ENCODE measurements at places on chromosomes 1 and 21.

DNA sequence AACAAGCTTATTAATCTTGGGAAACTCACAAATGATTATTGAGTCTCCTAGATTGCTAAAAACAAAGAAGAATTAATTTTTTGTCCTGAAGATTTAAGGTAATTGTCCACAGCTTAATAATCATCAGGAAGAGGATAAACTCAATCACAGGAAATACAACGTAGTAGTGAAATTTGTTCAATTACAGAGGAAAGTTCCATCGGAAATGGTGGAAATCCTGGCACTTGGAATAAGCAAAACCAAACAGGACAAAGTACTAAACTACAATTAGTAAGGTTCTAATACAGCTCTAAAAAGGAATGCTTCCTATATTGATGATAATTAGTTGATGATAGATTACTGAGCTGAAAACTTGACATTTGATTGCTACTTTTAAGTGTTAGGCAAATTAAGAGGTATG lies 485.4 kb downstream of the USP25 start:
- no peak for DNase-seq

GRCh38 chr1:47225430-47226100 lies 6.5 kb downstream of the TAL1 start:
- no peak for DNase-seq

- DNase-seq: peak; percentile 85
Measured at GRCh38 chr1:183416850-183417771, 1.1 kb downstream of the NMNAT2 start.

GRCh38 chr1:117886101-117886795 lies 43.2 kb downstream of the GDAP2 start:
- no peak for DNase-seq

DNA sequence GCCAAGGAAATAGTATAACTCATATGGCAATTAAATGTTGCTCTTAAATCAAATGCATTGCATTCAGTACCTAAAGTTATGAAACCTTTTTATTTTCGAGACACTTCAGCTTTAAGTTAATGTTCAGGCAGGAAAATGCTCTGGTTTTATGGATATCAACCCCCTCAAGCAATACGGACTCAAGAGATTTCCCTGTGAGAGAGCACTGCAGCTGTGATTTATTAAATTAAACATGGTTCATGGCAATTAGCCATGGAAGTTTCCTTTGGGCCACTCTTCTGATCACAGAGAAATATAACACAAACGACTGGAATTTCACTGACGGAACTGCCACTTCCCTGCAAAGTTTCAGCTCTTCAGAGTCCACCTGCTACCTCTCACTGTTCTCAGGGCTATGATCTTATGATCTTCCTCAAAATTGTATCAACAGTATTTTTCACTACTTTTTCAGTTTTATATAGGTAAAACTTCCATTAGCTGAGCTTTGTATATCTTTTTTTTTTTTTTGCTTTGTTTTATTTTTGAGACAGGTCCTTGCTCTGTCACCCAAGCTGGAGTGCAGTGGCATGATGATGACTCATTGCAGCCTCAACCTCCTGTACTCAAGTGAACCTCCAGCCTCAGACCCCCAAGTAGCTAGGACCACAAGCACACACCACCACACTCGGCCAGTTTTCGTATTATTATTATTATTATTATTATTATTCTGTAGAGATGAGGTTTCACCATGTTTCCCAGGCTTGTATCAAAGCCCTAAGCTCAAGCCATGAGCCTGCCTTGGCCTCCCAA lies 923.1 kb upstream of the TMPRSS15 start:
- no peak for DNase-seq

- no peak for DNase-seq
Measured at GRCh38 chr1:82801176-82801575, 1000.4 kb downstream of the ADGRL2 start.

DNA sequence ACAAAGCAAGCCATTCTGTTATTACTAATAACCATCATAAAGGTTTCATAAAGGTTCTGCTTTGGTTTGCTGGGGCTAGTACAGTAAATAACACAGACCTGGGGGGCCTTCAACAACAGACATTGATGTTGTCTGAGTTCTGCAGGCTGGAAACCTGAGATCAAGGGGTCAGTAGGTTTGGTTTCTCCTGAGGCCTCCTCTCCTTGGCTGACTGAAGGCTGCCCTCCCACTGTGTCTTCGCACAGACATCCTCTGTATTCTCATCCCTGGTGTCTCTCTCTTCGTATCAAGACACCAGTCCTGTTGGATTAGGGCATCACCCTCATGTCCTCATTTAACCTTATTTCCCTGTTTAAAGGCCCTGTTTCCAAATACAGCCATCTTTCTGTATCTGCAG lies 37.3 kb downstream of the HUNK start:
- DNase-seq: no peak

GRCh38 chr1:81666586-81666985 lies 134.1 kb upstream of the ADGRL2 start:
- DNase-seq: no peak

DNA sequence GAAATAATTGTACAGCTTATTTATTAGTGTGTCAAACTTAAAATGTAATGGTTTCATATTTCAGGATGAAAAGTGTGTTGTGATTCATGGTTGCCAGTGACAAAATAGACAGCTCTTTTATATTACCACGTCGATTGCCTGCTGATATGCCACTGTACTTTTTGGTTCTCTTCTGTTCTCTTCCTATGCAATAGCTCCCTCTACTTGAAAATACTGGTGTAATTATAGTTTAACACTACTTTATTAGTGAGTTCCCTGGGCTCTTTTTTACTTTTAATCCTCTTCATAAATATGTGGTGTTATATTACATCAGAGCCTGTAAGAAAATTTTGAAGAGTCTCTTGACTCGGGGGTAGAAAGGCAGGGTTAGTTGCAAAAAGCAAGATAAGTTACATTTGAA lies 111.3 kb downstream of the PATJ start:
- peak; percentile 53 for DNase-seq

DNA sequence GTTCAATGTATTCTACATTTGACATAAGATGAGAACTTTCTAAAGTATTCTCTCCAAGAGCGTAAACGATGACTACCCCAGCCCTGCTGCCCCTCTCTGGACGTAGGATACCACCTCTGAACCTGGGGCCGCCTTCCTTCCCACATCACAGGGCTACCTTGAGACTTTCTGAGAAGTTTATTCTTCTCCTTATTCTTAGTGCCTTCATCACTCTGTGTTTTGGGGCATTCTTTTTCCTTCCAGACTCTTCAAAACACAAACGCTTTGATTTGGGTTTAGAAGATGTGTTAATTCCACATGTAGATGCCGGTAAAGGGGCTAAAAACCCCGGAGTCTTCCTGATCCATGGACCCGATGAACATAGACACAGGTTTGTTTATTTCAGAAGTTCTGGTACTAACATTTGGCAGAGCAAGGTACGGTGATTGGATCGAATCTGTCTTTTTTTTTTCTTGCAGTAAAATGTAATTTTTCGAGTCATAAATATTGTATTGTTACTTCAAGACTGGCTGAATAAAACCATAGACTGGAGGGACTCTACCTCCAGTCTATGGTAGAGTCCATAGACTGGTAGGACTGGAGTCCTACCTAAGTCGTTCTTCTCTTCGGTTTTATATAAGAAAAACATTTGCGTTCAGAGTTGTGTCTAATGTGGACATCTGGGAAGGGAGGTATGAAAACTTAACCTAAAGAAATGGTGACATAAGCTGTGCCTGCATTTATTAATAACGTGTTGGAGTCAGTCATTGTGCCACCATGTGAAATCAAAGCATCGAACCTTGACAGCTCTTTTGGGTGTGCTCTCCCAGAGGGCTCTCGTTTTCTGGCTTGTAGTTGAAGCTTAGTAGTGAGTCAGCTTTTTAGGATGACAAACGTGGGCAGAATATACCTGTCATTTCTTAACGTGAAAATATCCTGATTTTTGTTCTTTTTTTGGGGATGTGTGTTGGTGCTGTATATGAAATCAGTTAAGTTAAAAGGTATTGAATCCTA lies 1.2 kb downstream of the MAN1A2 start:
- DNase-seq: peak; percentile 49

GRCh38 chr1:221712198-221712684 lies 29.6 kb downstream of the DUSP10 start:
- DNase-seq: peak; percentile 80

GRCh38 chr1:230917284-230918135 lies 49.2 kb upstream of the C1orf198 start:
- peak; percentile 80 for DNase-seq

GRCh38 chr1:76267631-76268030 lies 193.1 kb downstream of the ST6GALNAC3 start:
- DNase-seq: no peak

DNA sequence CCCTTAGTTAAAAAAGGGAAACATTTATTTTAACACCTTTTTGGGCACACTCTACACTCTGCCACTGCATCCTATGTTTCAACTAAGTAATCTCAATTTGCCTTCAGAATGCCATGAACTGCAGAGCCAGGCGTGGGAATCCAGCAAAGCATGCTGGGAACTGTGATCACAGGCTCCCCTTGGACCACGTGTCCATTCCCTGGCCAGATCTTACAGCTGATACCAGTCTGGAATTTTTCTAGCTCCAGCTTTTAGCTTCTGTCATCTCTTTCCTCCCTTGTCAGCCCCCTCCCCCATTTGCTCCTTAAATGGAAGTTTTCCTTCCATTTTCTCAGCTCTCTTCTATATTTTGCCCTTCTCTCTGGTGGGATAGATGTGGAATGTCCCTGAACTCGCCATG lies 29.4 kb downstream of the RCSD1 start:
- no peak for DNase-seq

- DNase-seq: no peak
Measured at GRCh38 chr1:91314643-91315042, 90.0 kb downstream of the HFM1 start.

Data from common myeloid progenitor, CD34-positive (primary cell).